Activated naive CD8-positive, alpha-beta T cell treated with anti-CD3 and anti-CD28 coated beads, Interleukin-2, amount 10 ng/mL, durations not matched to agents 7 days and 5 days (primary cell): ENCODE measurements at places on chromosomes 11 and 22. TPM values are rescaled to one million over a fixed set of nuclear protein-coding genes. Genes with fewer than 3 reads are reported as not detected.
A peak's percentile ranks its signal among the peaks of the same experiment; 100 is the strongest.

HORMAD2 gene
- total RNA-seq = 0.14 TPM

KRTAP5-1 gene
- not detected for total RNA-seq

LRRC4C gene
- total RNA-seq = not detected

- DNase-seq = no peak
Measured at GRCh38 chr11:111624608-111625007, 22.4 kb downstream of the SIK2 start.

DNA sequence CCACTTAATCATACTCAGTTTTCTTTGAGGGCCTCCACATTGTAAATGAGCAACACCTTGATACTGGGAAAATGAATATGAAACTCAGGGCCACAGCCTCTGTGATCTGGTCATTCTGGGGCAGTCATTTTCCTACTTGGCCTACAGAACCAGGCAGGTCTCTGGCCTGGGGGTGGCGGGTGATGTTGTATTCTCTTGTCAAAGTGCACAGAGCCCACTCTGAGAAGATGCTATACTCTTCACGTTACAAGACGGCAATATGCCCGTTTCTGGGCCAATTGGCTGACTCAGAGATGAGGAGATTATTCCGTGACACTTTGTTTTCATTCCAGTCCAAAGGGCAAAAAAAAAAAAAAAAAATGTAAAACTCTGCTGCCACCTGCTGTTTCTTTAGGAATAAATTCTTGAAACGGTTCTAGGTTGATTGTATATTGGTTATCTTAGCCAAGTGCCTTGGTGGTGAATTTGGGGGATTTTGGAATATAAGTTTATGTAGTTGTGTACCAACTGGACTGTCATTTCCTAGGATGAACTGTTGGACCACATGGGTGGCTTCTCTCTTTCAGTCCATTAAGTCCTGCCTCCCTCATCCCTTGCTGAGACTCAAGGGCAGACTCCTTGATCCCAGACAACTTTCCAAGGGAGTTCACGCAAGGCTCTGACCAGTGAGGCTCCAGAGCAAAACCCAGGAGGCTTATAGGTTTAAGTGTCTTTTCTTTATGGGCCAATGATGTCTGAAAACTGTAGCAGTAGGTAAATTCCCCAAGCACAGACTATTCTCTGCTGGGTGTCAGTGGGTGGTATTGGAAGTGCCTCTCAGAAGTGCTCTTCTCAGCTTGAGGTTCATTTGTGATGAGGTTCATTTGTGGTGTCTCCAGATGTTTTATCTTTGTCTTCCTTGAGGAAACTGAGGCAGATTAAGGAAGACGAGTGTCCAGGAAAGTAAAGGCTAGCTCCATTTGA, 18.2 kb downstream of the ADM start:
- DNase-seq = peak; percentile 39

- no peak for DNase-seq
Measured at GRCh38 chr11:12007769-12008737, at the start of gene DKK3. Gene DKK3, minus strand, starts transcription at chr11:12008626. Its CDS starts 44 bp downstream, at chr11:12008582.

GRCh38 chr11:22079133-22079872, 113.6 kb upstream of the ANO5 start:
- no peak for DNase-seq

DNA sequence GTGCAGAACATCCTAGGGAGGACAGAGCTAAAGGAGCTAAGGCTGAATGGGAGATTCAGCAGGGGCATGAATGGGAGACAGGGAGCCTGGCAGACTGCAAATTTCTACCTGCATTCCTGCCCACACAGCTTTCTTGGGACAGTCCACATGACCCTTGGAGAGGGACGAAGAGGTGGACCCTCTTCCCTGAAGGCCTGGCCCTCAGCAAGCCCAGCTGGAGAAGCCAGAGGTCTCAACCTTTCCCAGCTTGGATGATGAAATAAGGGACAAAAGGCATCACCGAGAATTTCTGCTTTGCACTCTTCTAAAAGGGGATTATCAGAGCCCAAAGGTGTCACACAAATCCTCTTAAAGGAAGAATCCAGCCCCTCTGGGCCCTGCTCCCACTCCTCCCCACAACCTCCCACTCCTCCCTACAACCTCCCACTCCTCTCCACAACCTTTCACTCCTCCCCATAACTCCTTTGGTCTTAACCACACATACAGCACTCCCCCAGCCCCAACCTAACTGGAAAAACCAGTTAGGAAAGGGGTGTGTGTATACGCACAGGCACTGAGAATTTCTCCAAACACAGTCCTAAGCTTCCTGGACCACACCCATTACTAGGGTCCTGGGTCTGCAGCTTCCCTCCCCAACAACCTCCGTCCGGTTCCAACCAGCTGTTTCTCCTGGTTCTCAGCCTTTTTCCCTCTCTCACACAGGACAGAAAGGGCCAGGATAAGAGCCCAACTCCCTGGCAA, 38.4 kb downstream of the RPL27A start:
- DNase-seq = no peak

DNA sequence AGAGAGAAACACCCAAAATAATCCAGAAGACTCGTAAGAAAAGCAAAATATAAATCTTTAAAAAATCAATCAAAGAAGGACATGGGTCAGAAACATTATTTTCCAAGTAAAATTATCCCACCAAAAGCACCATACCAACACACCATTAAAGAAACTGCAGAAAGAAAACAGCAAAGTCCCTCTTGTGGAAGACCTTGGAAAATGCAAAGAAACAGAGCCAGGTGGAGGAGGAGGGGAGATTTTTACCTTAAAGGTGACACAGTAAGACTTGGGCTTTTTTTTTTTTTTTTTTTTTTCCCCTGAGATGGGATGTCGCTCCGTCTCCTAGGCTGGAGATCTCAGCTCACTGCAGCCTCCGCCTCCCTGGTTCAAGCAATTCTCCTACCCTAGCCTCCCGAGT, 123.8 kb downstream of the LARGE1 start:
- no peak for DNase-seq
